ENCODE measurements at places on chromosomes 2 and 18. TPM values are rescaled to one million over a fixed set of nuclear protein-coding genes. Genes with fewer than 3 reads are reported as not detected.

The MYO7B gene
- 0.37 TPM for polyA plus RNA-seq

GRCh38 chr2:6025391-6025790 lies 333.2 kb downstream of the SOX11 start:
- DNase-seq = no peak

- DNase-seq = no peak
Measured at GRCh38 chr2:206990360-206990759, 51.0 kb downstream of the CPO start.

DNA sequence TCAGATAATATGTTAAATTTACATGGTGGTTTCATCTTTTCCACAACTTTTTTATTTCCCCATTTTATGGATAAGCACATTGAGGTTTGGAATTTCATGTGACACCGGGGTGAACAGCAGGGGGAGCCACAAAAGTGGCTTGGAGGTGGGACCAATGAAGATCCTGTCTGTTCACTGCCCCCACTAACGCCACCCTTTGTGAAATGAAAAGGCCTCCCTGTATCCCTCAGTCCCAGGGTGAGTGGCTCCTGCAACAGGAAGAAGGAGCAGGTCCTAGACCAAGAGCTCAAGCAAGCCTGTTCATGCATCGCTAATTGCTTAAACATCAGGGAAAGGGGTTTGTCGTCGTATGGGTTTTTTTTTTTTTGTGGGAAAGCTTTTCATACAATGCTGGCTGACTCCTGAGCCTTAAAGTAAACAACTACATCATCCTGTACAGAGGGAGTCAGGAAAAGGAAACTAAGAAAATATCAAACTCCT lies 267.8 kb upstream of the EPAS1 start:
- DNase-seq = no peak

All from immature natural killer cell (primary cell).